ENCODE measurements at places on chromosomes 11 and 22.

DNA sequence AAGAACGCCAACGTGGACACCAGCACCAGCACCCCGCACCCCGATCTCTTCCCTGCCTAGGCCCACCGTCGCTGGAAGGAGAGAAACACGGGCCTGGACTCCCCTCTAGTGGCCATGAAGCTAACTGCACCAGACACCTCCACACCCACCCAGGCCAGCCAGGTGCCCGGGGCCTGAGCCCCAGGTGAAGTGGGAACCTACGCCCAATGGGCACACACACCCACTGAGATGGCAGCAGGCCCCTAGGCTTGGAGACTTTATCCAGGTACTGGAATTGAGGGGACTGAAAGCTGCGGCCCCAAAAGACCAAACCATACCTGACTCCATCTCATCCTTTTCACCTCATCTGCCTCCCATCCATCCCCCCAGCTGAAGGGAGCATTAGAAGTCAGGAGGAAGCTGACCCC, 81.0 kb downstream of the BUD13 start:
- no peak for DNase-seq

DNA sequence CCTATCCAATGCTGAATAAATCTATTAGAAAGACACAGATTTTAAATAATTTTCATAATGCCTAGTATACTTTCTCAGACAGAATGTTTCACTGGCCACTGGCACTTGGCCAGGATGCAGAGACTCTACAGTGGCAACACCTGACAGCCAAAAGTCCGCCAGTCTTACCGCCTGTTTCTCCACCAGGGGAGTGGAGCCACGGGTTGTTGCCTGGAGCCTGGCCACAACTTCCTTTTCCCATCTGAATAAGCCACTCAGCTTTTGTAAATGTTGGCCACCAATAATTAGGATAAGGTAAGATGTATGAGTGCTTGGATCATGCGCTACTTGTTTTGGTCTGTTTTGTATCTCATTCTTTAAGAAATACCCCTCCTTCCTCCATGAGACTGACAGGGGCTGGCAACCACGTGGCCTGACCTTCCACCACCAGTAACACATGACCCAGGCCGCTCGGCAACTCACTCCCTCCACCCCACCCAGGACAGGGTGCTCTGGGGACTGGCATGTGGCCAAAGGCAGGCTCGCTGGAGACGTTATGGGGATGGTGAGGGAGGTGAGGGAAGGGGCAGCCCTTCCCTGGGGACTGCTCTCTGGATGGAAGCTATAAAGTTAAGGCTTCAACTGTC, 93.0 kb upstream of the BID start:
- DNase-seq = no peak

DNA sequence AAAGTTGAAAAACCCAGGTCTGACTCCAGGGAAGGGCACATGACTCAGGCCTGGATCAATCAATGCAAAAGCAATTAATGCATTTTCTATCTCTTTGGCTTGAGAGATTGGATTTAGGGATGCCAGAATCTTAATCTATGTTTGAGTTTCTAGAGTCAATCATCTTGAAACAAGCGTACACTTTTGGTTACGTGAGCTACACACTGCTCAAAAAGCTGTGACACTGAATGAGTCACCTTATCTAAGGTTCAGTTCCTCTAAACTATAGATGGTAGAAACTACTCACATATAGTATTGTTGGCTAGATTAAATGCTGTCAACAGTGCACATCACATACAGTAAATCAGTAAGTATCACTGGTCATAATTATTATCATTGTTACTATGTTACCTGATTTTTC, 24.2 kb downstream of the MRE11 start:
- DNase-seq = no peak

GRCh38 chr11:35316161-35316560, 103.2 kb downstream of the SLC1A2 start:
- DNase-seq = no peak

DNA sequence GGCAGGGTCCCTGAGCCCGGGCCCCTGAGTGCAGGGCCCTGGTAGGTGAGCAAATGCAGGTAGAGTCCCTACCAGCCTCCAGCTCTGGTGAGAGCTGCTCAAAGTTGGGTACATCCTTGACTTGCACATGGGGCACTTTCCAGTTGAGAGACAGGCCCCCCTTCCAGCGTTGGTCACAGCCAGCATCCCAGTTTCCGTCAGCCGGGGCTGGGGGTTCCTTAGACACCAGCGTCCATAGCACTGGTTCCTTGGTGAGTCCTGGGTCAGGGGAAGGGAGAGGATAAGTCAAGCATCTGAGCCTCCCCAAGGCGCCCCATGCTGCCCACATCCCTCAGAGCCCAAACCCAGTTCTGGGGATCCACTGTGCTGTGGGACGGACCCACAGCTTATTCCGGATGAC, 5.6 kb downstream of the PNPLA5 start:
- no peak for DNase-seq

DNA sequence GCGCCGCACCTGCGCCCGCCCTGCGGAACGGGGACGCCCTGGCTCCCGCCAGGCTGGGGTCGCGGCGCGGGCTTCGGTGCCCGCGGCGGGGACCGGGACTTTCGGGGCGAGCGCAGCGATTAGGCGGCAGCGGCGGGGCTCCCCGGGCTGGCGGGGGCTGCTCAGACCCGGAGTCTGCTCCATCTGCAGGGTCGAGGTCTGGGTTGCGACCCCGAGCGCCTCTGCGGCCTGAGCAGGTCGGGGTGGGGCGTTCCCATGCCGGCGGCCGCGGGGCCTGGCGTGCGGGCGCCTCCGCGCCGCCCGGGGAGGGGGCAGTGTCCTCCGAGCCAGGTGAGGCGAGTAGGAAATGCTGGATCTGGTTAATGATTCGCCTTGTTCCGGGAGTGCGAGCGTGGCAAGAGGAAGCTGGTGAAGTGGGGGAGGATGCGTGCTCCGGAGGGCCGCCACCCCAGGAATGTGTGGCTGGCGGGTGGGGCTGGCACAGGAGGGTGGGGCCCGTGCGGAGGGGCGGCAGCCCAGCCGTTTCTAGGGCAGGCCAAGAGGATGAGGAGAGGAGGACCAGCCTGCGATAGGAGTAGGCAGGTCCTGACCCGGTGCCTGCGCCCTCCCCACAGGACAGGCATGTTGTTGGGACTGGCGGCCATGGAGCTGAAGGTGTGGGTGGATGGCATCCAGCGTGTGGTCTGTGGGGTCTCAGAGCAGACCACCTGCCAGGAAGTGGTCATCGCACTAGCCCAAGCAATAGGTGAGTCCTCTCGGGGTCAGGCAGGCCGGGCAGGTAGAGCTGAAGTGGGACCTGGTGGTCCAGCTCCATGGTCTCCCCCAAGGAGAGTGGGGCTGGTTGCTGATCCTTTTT, 606 bp downstream of the RASSF7 start:
- DNase-seq = no peak

GRCh38 chr11:116733969-116734508, 38.7 kb downstream of the BUD13 start:
- DNase-seq = no peak

Data from skeletal muscle cell (primary cell).